CD4-positive, alpha-beta T cell (primary cell): ENCODE measurements at places on chromosomes 7 and 10.

GRCh38 chr7:7868572-7868899 is 100.1 kb upstream of the GLCCI1 start:
- H3K4me3 ChIP-seq, result no peak overlapping the region
- H3K27ac ChIP-seq, result no peak overlapping the region
- H3K27me3 ChIP-seq, result no peaks in the 10 kb centered on the region
- no peaks in the 10 kb centered on the region for H3K36me3 ChIP-seq
- no peaks in the 10 kb centered on the region for H3K4me1 ChIP-seq
- DNase-seq, result no peak

DNA sequence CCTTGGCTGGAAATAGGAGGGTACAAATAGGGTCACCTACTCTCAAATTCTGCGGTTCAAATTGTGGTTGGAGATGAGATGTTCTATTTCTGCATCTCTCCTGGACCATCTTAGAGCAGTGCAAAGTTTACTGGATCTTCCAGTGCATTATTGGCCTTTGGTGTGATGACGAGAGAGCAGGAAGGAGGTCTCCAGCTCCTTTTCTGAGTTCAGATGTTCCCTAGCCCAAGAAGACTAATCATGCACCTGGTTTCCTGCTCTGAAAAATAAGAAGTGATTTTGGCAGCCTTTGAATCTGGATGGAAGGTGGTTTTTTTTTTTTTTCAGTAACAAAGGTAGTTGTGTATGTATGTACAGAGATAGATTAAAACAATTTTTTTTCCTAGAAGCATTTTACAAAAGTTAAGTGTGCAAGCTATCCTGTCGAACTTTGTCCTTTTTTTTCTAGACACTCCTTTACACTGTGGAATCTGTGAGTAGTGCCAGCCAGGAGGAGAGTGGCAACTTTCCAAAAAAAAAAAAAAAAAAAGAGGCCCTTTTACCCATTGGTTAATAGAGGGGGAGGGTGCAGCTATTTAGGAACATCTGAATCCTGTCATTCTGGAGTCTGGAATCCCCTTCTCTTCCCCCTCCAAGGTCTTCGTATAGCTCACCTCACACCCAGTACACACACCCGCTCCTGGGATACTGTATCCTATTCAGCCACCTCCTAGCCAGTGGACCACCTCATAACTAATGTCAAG is 26.3 kb downstream of the PAPSS2 start:
- H3K36me3 ChIP-seq, result no peaks in the 10 kb centered on the region
- no peak for DNase-seq
- no peaks in the 10 kb centered on the region for H3K4me1 ChIP-seq
- H3K4me3 ChIP-seq, result no peak overlapping the region
- no peak overlapping the region for H3K27ac ChIP-seq
- H3K27me3 ChIP-seq, result no peaks in the 10 kb centered on the region

- peaks cover 43% of the 10 kb centered on the region for H3K4me1 ChIP-seq
- no peak overlapping the region for H3K4me3 ChIP-seq
- DNase-seq, result peak; percentile 60
- H3K27me3 ChIP-seq, result no peaks in the 10 kb centered on the region
Observed at GRCh38 chr7:157299613-157300368, 37.0 kb upstream of the DNAJB6 start.

DNA sequence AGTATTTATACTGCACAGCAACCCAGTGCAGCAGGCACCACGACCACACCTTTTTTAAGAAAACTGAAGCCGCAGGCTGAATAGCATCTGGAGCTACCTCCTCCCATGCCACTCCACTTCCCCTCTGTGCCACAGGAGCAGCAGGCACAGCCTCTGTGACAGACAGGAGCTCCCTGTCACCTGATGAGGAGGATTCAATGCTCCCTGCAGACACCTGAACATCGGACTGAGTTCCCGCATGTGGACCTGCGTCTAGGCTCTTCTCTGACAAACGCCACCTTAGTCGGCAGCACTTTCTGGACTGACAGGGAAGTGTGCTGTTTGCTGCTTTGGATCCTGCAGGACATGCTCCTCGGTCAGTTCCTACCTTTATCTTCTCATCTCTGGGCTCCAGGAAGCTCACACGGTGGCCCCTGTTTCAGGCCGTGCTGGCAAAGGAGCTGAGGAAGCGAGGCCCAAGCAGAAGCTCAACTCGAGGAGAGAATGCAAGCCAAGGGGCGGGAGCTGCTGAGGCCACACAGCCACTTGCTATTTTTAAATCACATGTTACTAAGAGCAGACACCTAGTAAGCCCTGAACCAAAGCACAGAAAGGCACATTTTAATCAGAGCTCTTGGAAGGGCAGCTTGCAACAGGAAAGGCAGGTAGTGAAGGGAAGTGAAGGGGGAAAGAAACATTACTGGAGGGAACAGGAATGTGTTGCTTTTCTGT is 56.6 kb downstream of the VOPP1 start:
- no peak overlapping the region for H3K4me3 ChIP-seq
- H3K27ac ChIP-seq, result no peak overlapping the region
- H3K36me3 ChIP-seq, result peaks cover 76% of the 10 kb centered on the region
- DNase-seq, result no peak
- H3K4me1 ChIP-seq, result peaks cover 52% of the 10 kb centered on the region
